CD4-positive, alpha-beta T cell treated with Interleukin-21 for 1 hour (primary cell): ENCODE measurements at places on chromosomes 7 and 10.

DNA sequence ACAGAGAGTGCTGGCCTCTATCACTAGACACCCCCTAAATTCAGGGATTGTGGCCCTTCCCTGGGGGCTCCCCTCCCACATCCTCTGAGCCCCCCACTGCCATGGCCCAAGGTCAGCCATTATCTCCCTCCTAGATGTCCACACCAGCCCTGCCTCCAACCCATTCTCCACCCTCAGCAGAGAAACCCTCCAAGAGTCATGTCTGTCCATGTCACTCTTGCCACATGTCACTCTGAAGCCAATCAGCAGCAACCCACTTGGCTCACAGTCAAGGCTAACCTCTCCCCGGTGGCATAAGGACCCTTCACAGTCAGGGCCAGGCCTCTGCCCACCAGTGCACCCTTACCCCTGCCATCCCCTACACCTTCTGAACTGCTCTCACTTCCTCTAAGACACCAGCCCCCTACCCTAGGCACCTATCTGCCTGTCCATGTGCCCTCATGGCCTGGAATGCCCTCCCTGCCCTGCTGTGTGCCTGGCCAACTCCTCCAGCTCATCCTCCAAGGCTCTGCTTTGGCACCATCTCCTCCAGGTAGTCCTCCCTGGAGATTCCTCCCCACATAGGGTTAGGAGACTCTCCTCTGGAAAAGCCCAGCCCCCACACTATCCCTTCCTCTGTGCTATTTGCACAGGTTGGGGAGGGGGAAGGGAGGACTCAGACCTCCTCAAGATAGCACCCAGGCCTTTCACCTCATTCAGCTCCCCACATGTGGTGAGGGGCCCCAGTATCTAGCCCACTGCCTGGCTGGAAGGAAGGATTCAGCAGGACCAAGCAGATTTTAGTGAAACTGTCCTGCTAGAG, 83.7 kb downstream of the GRID1 start:
- DNase-seq, result no peak

GRCh38 chr10:110241841-110242240, 34.4 kb downstream of the MXI1 start:
- DNase-seq, result no peak

- no peak for DNase-seq
Measured at GRCh38 chr7:70486977-70487376, 645.0 kb upstream of the GALNT17 start.

DNA sequence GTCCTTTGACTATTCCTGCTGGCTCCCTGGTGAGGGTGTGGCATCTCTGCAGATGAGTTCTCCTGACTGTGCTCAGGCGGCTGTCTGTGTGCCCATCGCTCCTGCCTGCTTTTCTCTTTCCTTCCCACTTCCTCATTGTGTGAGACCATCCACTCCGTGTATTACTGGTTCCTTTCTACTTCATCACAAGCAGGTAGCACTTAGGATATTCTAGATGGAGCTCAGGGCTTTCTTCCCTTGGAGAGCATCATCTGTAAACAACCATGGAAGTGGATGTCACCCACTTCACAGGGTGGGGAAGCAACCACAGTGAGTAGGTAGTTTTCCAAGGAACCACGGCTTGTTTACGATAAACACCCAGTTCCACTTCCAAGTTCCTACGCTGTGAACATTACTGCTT, 15.7 kb downstream of the DNAJB6 start:
- no peak for DNase-seq

DNA sequence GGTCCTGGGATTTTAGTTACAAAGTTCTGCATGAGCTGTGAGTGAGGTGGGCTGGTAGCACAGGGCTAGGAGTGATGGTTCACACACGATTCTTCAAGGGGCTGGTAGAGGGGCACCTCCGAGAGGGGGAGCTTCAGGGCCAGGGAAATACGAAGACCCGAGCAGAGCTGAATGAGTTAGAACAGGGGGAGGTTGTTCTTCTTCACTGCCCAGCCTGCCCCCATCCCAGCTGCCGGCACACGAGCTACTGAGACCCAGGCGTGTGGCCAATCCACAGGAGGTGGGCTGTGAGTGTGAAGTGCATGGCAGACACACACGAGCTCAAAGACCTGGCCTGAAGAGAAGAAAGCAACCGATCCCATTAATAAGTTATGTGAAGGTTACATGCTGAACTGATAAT, 256.2 kb upstream of the ZNF32 start:
- DNase-seq, result no peak

- DNase-seq, result no peak
Measured at GRCh38 chr10:45302573-45302972, 12.8 kb downstream of the OR13A1 start.

GRCh38 chr10:92080244-92080643, 156.7 kb downstream of the BTAF1 start:
- no peak for DNase-seq

DNA sequence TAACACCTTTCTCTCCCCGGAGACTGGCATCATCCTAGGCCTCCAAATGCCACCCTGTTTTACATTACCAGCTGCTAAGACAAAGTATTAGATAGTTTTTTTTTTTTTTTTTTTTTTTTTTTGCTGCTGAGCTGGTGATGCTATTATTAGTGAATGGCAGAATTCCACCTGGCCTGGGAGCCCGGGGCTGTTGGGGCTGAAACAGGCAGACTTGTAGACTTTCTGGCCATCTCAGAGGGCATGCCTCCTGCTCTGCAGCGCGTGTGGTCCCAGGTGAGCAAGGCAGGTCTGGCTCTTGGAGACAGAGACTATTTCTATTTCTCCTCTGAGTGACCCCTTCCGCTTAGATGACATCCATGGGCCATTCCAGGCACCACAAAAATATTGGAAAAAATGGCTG, 104.2 kb downstream of the EMX2 start:
- DNase-seq, result no peak

DNA sequence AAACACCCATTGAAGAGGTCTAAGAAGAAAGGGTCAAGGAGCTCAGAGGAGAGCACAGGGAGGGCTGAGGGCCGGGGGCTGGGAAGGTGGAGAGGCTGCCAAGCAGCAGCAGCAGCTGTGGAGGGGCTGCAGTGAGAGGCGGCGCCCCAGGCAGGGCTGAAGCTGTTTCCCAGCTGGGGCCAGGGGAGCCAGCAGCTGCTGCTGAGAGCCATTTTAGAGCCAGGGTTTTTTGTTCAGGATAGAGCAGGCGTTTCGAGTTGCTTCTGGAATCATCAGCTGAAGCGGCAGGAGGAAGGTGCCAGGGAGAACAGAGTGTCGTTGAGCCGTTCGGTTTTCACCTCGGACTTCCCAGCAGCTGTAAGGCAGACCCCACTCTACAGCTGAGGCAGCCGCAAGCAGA, 62.7 kb downstream of the LANCL2 start:
- DNase-seq, result no peak

- no peak for DNase-seq
Measured at GRCh38 chr7:47666164-47666862, 84.4 kb upstream of the TNS3 start.

DNA sequence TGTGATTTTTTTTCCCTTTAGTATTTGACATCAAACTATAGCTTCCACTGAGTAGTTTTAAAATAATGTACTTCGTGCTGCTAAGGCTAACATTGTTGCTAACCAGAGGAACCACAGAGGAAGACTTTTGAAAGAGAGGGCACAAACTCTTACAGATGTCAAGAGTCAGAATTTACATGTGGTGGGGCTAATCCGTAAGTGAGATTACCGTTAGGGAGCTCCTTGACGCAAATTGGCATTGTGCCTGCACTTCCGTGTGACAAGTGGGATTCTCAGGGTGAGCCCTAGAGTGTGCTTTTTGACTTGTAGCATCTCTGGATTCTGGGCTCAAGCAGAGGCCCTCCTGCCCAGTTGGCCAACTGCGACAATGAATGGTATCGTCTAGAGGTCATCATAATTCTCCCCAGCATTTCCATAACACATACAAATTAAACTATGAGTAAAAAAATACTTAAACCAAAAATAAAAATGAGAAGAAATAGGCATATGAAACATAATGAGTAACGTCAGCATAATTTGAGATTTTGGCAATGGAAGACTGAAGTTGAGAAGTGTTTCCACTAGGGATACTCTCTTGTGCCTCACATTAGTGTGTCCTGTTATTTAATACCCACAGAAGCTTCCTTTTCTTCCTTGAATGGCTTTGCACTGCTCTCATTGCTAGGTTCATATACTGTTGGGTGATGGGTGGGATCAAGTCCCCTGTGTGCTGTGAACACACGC, 164.0 kb downstream of the SDK1 start:
- DNase-seq, result peak; percentile 21

DNA sequence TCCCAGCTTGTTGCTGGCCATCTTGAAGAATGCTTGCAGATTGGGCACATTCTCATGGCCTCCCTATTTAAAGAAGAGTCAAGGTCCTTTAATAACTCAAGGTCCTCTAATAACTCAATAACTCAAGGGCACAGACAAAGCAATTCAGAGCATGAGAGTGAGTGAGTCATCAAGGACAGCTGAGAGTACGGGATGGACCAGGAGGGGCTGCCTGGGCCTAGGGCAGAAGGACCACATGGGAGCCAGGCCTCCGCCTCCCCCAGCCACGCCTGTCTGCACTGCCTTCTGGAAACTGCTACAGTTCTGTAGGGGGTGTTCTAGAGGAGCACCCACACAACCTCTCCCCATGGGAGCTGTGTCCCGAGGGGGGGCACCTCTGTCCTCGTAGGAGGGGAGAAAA, 48.9 kb downstream of the ZNF503 start:
- DNase-seq, result no peak

DNA sequence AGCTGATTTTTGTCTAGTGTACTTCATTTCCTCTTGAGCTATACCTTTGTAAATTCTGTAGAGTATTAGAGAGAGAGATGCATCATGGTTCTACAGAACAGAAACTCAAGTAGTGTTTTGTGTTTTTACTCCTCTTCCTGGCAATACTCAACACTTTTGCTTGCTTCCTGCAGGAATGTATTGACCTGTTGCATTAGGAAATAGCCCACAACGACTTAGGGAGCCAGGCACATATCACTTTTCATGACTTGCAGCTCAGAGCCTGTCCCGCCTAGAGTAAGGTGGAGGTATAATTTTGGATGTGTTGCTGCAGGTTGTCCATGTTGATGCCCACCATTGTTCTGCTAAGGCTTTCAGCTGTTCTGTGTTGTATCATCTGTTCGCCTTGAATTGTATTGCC, 216.3 kb downstream of the SDK1 start:
- DNase-seq, result no peak

GRCh38 chr10:12225444-12225843, 29.5 kb downstream of the CDC123 start:
- no peak for DNase-seq

GRCh38 chr7:111074748-111075146, 16.2 kb upstream of the LRRN3 start:
- no peak for DNase-seq
